H9 (cell line): ENCODE measurements at places on chromosomes 13 and 19. TPM values are rescaled to one million over a fixed set of nuclear protein-coding genes. Genes with fewer than 3 reads are reported as not detected.

DNA sequence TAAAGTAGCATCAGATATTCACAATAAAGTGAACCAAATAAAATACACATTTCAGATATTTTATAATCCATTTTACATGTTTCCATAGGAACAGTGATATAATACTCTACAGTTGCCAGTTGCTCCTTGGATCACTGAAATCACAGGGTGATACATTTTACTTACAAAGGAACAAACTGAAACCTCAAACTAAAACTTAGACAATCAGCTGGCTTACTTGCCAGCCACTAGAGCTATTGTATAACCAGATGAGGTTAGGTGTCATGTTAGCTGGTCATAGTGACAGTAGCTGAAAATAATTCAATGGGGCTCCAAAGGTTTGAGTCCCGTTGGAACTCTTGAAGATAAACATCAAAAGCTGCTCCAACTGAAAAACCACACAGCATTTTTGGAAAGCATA, 274.6 kb downstream of the ITGBL1 start:
- H3K36me3 ChIP-seq = no peaks in the 10 kb centered on the region
- no peaks in the 10 kb centered on the region for H3K27me3 ChIP-seq
- DNase-seq = no peak
- no peak overlapping the region for H3K27ac ChIP-seq
- H3K4me1 ChIP-seq = no peaks in the 10 kb centered on the region
- H3K4me3 ChIP-seq = no peak overlapping the region

Gene KLK3
- not detected in 2 replicates for total RNA-seq

DNA sequence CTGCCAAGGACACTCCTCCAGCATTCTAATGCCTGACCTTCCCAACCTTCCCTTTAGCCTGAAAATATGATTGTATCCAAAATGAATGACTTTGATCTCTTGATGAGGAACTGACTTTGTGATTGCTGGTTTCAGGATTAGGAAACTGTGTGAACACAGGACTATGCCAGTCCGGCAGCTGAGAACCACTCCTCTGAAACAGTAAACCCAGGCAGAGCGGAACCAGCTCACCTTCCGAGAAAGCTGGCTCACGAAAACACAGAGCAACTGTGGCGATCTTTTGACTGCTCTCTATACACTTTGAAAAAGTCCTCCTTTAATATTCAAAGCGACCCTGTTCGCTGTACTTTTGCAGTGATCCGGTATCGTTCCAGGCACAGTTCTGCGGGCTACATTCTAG, 258.8 kb upstream of the IRS2 start:
- DNase-seq = no peak
- no peaks in the 10 kb centered on the region for H3K36me3 ChIP-seq
- H3K27ac ChIP-seq = no peak overlapping the region
- H3K27me3 ChIP-seq = no peaks in the 10 kb centered on the region
- H3K4me3 ChIP-seq = peak overlapping the region; percentile 10; the same call in 1 of the 3 replicates

DNA sequence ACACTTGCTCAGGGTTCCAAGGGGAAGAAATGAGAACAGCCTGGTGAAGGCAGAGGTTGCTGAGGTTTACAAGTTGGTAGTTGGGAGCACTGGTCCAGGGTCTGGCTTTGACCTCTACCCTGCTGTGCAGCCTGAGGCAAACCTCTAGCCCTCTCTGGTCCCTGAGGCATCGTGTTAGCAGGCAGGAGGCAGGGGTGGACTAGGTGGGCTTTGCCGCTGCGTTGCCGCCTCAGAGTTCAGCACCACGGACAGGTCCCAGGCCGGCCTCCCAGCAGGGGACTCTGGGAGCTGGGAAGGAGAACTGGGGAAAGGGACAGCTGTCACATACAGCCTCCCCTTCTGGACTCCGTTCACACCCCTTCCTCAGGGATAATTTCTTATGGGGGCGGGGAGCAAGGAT, 3.1 kb downstream of the NCAN start:
- H3K27me3 ChIP-seq = peaks cover 30% of the 10 kb centered on the region
- peaks cover 3% of the 10 kb centered on the region; the same call in 1 of the 2 replicates for H3K4me1 ChIP-seq
- no peak overlapping the region for H3K27ac ChIP-seq
- peak; percentile 85 for DNase-seq
- no peaks in the 10 kb centered on the region for H3K36me3 ChIP-seq

Gene NACC1
- 198 and 210 TPM in 2 replicates for total RNA-seq

- no peaks in the 10 kb centered on the region for H3K4me1 ChIP-seq
- no peaks in the 10 kb centered on the region for H3K27me3 ChIP-seq
- H3K27ac ChIP-seq = no peak overlapping the region
- no peak overlapping the region for H3K4me3 ChIP-seq
- no peak for DNase-seq
- H3K36me3 ChIP-seq = no peaks in the 10 kb centered on the region; the same call in 1 of the 2 replicates
These were observed 8.2 kb downstream of the KLHL26 start for GRCh38 chr19:18645035-18645511.

Gene FBN3
- total RNA-seq = 24.9 and 31.0 TPM in 2 replicates

Gene RUBCNL
- total RNA-seq = 0.94 and 1.4 TPM in 2 replicates

DNA sequence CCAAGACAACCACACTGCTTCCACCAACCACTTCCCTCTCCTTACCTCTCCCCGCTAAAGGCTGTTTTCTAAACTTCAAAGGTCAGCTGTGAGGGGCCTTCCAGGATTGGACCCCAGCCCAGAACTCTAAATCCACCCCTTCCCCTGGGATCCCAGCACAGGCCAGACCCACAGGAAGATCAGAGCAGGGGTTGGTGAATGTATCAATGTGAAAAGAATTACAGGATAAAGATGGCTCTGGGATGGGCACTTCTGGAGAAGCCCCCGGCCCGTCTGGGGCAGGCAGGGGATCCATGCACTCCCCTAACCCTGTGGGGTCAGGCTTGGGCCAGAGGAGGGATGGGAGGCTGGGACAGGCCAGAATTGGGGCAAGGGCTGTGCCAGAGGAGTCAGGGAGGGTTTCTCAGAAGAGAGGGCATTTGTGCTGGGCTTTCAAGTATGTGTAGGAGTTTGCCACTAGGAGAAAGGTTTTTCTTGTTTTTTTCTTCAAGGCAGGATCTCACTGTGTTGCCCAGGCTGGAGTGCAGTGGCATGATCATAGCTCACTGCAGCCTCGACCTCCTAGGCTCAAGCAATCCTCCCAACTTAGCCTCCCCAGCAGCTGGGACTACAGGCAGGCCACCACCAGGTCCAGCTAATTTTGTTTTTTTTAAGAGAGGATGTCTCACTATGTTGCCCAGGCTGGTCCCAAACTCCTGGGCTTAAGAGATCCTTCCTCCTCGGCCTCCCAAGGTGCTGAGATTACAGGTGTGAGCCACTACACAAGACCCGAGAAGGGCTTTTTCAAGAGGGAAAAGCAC, 1.0 kb upstream of the MEF2B start:
- no peaks in the 10 kb centered on the region for H3K36me3 ChIP-seq
- H3K4me1 ChIP-seq = no peaks in the 10 kb centered on the region
- peaks cover 6% of the 10 kb centered on the region; the same call in 1 of the 2 replicates for H3K27me3 ChIP-seq
- H3K27ac ChIP-seq = no peak overlapping the region
- H3K4me3 ChIP-seq = peak overlapping the region; percentile 77
- no peak for DNase-seq

Gene OSCAR
- total RNA-seq = 0.24 and 0.53 TPM in 2 replicates

- H3K27ac ChIP-seq = no peak overlapping the region
- H3K4me3 ChIP-seq = peak overlapping the region; percentile 81
- no peaks in the 10 kb centered on the region for H3K27me3 ChIP-seq
- peak; percentile 98 for DNase-seq
- peaks cover 8% of the 10 kb centered on the region for H3K36me3 ChIP-seq
These were observed 2.1 kb downstream of the MAST1 start for GRCh38 chr19:12840091-12841079.
